Stomach (tissue), 19 donors: ENCODE measurements at places on chromosomes 4 and X. TPM values are rescaled to one million over a fixed set of nuclear protein-coding genes. Genes with fewer than 3 reads are reported as not detected.

TMSB15B gene
- total RNA-seq = 3.8 TPM

DNA sequence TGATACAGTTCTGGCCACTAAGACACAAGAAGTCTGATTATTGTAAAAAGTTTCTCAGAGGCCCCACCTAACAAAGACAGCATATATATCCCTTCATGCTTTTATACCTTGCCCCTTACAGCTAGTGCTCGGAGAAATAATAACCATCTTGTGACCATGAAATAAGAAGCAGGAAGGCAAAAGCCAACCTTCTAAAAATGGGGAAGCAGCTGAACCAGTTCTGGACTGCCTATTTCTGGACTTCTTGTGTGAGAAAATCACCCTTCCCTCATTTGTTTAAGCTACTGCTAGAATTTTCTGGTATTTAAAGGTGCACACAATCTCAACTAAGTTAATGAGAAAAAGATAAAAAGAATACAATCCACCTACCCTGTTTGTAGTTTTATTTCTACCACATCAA is 87.5 kb downstream of the CNOT6L start:
- no peak overlapping the region for H3K27ac ChIP-seq
- DNase-seq = no peak
- H3K4me1 ChIP-seq = no peaks in the 10 kb centered on the region
- no peak overlapping the region for H3K4me3 ChIP-seq
- no peaks in the 10 kb centered on the region for H3K27me3 ChIP-seq

DNA sequence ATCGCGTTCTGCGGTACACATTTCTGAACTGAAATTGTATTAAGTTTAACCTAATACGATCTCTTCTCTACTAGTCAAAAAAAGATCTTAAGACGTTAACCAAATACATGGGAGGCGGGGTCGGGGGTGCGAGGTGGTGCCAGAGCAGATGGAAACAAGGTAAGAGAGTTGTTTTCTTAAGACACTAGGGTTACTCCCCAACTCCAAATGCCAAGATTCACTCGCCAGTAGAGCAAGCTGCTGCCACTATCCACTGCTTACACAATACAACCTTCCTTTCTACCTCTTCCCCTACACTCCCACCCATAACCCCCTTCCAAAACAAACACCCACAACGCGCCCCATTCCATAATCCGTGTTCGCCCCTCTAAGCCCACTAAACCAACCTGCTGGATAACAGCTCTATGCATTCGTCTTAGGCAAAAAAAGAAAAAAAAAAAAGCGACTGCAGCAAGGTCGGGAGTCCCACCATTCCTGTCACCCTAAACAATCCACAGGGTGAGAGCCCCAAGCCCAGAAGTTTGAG is 1.3 kb downstream of the LCORL start:
- H3K27me3 ChIP-seq = no peaks in the 10 kb centered on the region
- H3K27ac ChIP-seq = peak overlapping the region; percentile 92
- no peaks in the 10 kb centered on the region for H3K36me3 ChIP-seq
- H3K4me3 ChIP-seq = peak overlapping the region; percentile 95
- H3K4me1 ChIP-seq = peaks cover 15% of the 10 kb centered on the region
- DNase-seq = no peak

SORCS2 gene
- total RNA-seq = under 0.01 TPM

GRCh38 chr4:141395246-141395830 is 174.6 kb downstream of the ZNF330 start:
- no peaks in the 10 kb centered on the region for H3K36me3 ChIP-seq
- H3K4me3 ChIP-seq = no peak overlapping the region
- H3K4me1 ChIP-seq = no peaks in the 10 kb centered on the region
- no peak overlapping the region for H3K27ac ChIP-seq

DNA sequence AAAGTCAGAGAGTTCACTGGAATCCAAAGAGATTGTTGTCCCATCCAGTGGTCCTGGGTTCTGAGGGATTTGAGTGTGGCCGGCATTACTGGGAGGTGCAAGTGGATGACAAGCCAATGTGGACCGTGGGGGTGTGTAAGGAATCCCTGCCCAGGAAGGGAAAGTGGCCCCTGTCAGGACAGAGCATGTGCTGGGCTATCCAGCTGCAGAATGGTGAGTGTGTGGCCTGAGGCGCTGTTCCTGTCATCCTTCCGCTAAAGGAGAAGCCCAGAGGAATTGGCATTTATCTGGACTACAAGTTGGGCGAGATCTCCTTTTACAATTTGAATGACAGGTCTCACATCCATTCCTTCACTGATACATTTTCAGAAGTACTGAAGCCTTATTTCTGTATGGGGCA is 20.4 kb upstream of the TRIM60 start:
- H3K4me3 ChIP-seq = no peak overlapping the region
- no peaks in the 10 kb centered on the region for H3K36me3 ChIP-seq
- no peak for DNase-seq
- H3K4me1 ChIP-seq = no peaks in the 10 kb centered on the region
- no peaks in the 10 kb centered on the region for H3K27me3 ChIP-seq

DNA sequence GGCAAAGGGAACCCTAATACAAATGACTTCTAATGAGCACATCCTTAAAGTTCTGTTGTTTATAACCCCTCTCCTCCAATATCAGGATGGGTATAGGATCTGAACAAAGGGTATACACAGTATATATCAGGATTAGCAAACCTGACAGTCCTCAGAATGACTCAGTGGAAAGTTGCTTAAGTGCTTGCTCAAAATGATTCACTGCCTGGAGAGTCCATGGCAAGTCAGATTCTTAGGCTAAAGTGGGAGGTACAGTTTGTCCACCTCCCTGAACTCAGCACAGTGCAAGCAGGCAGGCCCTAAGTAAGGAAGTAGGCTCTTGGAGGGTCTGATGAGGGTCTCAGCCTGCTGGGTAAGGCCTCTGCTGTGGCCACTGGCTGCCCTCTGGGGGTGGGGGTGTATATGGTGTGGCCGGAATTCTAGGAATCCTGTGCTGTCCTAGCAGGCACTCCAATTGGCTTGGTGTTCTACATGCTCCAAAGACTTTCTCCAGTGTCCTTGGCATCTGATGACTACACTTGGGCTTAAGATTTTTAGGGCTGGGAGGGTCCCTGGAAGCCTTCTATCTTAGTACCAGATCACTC is 54.3 kb downstream of the CHRDL1 start:
- H3K4me1 ChIP-seq = no peaks in the 10 kb centered on the region
- no peak overlapping the region for H3K27ac ChIP-seq
- H3K4me3 ChIP-seq = no peak overlapping the region
- H3K36me3 ChIP-seq = no peaks in the 10 kb centered on the region
- DNase-seq = no peak
- H3K27me3 ChIP-seq = peaks cover 10% of the 10 kb centered on the region

LONRF3 gene
- total RNA-seq = 79.1 TPM

KDR gene
- 32.3 TPM for total RNA-seq

USP38 gene
- 1.7 TPM for total RNA-seq
